Muscle of arm (tissue), 14 donors: ENCODE measurements at places on chromosomes 1 and 21.

DNA sequence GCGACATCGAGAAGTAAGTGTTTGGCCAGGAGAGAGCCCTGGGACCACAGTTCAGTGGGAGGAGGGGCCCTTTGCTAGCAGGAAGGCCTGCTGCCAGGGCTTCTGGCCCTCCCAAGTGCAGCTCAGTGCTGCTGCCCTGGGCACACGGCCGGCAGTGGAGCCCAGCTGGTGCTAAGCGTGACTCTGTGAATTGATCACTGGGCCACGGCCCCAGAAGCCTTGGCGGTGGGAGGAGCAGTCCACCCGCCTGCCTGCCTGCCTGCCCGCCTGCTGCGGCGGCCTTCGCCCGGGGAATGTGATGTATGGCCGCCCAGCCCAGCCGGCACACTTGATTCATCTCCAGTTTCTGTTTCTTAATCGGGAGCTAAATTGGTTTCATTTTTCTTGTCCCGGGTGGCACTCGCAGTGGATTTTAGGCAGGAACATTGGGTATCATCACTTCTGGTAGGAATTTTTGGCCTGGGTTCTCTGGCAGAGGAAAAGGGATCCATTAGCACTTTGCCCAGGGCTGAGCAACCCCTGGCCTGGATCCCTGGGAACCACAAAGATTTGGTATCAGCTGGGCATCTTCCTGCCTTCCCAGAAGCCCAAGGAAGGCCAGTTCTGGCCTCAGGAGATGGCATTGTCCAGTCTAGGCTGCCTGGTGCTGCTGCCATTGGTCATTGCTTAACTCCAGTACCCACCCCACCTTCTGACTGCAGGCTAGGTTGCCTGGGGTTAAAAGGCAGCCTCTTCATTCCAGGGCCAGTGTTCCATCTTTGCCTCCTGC lies 28.6 kb downstream of the TMEM53 start:
- peak; percentile 47 for DNase-seq

- no peak for DNase-seq
Observed at GRCh38 chr1:219119839-219120238, 53.8 kb upstream of the LYPLAL1 start.

DNA sequence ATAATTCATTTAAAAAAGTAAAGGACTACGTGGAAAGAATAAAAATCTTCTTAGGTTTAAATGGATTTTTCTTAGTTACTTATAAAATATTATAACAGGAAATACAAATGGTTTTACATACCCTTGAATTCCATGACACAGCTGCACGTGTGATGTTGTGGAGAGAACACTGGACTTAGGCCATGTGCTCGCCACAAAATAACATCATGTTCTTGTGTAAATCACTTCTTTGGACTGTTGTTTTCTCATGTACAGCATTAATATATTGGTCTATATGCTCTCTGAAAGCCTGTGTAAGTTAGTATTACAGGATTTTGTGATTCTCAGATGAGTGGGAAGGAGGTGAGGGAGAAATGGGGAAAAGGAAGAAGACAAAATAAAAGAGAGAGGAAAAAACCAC lies 228.2 kb downstream of the DNM3 start:
- DNase-seq = peak; percentile 77

- no peak for DNase-seq
Observed at GRCh38 chr1:218778257-218779126, 395.2 kb upstream of the LYPLAL1 start.

DNA sequence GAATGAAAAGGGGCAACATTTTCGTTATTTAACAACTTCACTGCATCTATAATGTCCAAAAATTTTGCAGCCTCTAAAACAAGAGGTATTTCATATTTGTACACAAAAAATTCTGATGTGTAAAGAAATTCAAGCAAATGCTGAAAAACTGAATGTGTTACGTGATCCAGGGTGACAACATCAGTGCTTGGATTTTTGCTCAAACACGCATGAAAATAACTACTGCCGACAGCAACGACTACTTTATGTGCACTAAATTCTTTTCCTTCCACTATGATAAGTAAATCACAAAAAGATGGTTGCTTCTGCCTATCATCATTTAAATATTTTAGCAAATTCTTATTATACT lies 53.4 kb upstream of the ASPM start:
- no peak for DNase-seq

DNA sequence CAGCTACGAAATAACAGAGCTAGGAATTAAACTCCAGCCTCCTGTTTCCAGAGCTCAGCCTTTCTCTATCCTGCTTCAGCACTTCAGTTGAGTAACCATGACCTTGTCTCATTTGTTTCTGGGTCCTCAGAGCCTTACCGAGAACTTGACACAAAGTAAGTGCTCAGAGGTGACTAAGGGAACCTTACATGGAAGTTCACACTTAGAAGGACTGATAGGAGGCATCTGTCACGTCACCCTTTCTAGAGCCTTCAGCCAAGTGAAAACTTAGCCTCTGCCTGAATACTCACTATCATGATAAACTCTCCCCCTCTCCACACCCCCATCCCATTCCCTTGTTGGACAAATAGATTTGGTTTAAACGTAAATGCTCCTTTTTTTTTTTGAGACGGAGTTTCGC lies 9.8 kb upstream of the LUZP1 start:
- DNase-seq = no peak

GRCh38 chr1:77051425-77051824 lies 167.8 kb downstream of the PIGK start:
- no peak for DNase-seq

DNA sequence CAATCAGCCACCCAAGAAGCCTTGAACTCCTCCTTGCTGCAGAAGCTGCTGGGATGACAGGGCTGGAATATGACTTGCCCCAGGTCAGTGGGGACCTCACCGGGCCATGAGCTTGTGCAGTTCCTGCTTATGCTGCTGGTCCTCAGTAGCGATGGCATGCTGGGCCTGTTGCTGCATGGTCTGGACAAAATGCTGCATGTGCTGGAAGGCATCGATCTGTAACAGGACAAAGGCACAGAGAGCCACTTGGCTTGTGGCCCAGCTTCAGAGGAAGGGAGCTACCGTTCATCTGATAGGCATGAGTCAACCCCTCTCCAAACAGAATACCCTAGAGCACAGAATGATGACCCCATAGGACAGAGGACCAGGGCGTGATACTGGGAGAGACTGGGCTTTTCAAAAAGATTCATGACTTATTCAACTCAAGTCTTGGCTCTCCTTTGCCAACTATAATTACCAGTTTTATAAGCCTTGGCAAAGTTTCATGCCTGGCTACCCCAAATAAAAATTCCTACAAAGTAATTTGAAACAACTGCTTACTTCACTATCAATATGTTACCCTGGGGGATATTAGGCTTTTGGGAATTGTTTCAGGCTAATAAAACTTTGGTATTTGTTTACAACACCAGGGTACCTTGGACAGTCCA lies 34.7 kb upstream of the EXOSC10 start:
- DNase-seq = no peak

- no peak for DNase-seq
Observed at GRCh38 chr21:31708541-31708940, 23.4 kb downstream of the SCAF4 start.

- DNase-seq = no peak
Observed at GRCh38 chr1:32876341-32877210, 5.9 kb upstream of the FNDC5 start.

DNA sequence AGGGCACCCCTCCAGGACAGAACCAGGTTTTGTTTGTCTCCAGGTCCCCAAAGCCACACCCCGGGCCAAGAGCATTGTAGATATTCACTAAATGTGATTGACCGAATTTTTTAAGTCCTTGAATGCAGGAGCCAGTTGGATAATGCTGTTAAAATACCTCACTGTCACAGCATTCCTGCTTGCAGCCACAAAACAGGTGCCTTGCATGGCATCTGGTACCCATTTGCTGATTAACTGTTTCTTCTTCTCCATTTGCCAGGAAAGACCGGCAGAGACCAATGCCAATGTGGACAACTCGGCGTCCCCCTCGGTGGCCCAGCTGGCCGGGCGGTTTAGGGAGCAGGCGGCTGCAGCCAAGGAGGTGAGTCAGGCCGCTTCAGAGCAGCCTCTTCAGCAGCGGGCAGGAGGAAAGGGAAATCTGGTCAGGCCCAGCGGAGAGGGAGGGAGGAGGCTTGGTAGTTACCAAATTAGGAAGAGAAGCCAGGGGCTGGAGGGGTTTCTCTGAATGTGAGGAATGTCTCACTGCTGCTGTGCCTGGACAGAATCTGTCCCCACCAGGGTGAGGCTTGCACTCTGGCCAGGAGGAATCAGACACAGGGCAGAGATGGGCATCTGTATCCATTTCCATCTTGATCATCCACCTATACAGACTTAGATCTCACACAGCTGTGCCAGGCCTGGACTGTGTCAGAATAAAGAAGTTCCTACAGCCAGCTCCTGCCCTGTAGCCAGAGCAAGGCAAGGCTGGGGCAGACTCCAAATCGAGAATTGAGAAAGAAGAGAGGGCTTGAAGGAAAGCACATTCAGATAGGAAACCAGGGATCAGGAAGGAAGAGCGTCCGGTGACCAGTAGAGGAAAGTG lies 37.9 kb upstream of the MPZL1 start:
- no peak for DNase-seq

- no peak for DNase-seq
Observed at GRCh38 chr1:104733866-104734265, 984.2 kb downstream of the AMY1C start.

DNA sequence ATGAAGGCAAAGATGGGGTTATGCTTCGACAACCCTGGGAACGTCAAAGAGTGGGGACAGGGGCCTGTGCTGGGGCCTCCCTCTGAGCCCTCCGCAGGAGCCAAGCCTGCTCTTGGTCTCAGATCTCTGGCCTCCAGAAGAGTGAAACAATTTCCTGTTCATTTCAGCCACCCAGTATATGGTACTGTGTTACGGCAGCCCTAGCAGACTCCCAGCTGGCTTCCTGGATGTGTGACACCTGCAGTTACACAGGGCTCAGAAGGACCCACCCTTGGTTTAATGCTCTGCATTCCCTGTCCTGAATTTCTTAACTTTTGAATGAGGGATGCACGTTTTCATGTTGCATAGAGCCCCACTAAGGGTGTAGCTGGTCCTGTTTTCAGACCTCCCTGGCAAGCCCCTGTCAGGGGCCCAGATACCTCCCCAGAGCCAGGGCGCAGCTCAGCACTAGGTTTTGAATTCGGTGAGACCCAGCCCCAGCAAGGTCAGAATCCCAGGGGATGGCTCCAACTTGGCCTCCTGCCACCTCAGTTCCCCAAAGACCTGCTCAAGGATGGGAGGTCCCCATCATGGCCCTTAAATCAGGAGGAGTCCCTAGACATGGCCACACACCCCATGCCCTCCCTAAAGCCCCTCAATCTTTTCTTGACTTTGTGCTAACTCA lies 79.0 kb upstream of the IFFO2 start:
- DNase-seq = no peak

GRCh38 chr1:119001181-119002027 lies 13.3 kb upstream of the TBX15 start:
- DNase-seq = no peak

DNA sequence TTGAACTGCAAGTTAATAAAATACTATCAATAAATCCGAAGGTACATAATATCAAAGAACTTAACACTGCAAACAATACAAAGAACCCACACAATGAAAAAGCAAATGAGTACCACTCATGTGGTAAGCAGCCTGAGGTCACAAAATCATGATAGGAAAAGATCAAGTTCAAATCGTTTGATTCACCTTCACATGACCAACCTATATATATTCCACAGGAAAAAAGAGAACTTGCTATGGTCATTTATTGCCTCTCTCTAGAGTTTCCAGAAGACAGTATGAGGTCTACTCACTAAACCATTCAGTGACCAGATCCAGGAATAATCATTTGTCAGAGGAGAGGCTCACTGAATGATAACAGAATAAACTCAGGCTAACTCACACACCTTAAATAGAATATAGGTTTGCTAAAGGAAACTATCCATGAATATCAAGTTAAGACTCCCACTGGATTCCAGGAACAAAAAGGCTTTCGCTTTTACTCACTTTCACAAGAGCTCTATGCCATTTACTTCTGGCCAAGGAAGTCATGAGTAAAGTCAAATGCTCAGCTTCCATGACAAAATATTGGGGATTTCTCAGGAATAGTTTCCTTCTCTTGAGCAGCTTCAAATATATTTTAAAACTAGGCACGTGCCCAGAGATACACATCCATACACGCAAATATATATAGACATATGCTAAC lies 48.3 kb upstream of the RGS1 start:
- DNase-seq = no peak

GRCh38 chr1:232226197-232226712 lies 403.7 kb downstream of the SIPA1L2 start:
- DNase-seq = no peak

DNA sequence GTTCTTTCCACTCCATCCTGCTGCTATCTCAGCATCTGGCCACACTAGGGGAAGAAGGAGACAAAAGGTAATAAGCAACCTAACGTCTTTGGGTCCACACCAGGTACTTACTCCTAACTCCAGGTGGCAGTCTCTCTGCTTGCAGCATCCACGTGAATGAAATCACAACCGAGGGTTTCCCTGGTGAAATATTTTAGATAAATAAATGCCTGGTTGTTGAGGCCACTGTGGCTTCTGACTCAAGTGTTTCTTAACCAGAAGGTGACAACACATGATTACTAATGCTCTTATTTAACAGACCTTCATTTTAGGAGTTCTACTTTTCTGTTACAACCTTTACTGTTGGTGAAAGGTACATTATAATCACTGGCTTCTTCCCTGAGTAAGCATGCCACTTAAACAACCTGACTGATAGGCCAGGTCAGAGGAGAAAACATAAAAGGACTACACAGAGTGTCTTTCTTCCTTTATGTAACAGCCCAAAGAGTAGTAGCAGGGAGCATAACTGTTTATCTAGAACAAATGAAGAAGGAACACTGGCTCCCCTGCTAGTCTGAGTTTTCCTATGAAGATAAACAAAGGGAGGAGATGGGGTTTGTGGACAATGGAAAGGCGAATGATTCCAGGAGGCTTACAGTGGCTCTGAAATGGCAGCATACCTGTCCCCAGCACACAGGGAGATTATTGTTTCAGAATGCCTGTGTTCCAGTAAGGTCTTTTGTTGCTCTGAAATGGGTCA lies 59.9 kb downstream of the SYT6 start:
- no peak for DNase-seq

DNA sequence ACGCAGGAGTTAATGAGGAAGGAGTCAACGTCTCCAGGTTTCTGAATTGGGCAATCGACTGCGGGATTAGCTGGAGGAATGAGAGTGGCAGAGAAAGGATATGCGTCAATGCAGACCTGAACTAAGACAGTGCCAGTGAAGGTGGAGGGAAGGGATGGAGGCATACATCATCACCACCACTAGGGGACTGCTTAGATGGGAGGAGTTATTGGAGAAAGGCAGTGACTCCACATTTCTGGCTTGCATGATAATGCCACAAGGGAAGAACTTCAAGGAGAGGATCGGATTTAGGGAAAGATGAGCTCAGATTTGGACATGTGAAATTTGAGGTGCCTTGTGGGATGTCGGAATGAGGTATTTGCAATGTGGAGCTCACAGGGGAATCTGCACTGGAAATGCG lies 17.5 kb downstream of the VASH2 start:
- DNase-seq = no peak

- DNase-seq = no peak
Observed at GRCh38 chr1:61042466-61043009, 39.8 kb upstream of the NFIA start.

- no peak for DNase-seq
Observed at GRCh38 chr1:162192763-162193162, 123.3 kb downstream of the NOS1AP start.
